ENCODE measurements at places on chromosomes 7 and 10. TPM values are rescaled to one million over a fixed set of nuclear protein-coding genes. Genes with fewer than 3 reads are reported as not detected.

The LIPM gene
- not detected for total RNA-seq

The EGFR gene
- 7.0 TPM for total RNA-seq

The PFKFB3 gene
- 1.2 TPM for total RNA-seq

The ACHE gene
- 0.18 TPM for total RNA-seq

The CNTNAP2 gene
- total RNA-seq = 0.40 TPM

The CELF2 gene
- not detected for total RNA-seq

The TMEM270 gene
- not detected for total RNA-seq

The TFPI2 gene
- 0.24 TPM for total RNA-seq

The PRLHR gene
- total RNA-seq = not detected

The VIPR2 gene
- not detected for total RNA-seq

- no peaks in the 10 kb centered on the region for H3K4me1 ChIP-seq
- H3K27me3 ChIP-seq = peaks cover 3% of the 10 kb centered on the region
- no peak overlapping the region for H3K4me3 ChIP-seq
- H3K27ac ChIP-seq = no peak overlapping the region
- no peaks in the 10 kb centered on the region for H3K36me3 ChIP-seq
Observed at GRCh38 chr10:133267829-133268228, 8.8 kb downstream of the ADAM8 start.

DNA sequence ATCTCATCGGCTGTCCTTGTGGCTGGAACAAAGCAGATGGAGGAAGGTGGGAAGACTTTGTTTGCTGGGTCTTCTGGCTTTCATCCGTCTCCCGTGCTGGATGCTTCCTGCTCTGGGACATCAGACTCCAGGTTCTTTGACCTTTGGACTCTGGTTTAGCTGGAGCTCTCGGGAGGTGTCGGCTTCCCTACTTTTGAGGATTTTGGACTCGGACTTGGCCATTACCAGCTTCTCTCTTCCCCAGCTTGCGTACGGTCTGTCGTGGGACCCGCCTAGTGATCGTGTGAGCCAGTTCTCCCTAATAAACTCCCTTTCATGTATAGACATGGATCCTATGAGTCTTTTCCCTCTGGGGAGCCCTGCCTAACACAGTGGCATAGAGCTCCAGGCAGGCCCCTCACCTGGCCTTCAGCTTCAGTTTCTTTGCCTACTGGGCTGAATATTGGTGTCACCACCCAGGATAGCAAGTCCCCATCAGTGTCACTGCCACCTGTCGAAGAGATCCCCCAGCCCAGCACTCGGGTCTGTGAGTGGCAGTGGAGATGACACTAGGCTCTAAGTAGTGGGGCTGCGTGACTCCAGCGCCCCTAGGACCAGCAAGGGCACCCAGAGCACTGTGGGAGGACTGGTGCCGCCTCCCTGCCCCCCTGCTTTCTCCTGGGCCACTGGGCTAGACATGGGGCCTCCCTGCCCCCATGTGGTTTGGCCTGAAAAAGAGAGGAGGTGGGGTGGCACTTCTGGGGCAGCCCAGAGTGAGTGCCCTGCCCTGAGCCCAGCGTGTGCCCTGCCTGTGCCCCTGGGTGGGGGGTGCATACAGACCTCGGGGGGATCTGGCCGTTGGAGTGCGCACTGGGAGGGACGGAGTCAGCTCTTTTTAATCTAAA, 135.6 kb downstream of the LHPP start:
- H3K4me1 ChIP-seq = peaks cover 22% of the 10 kb centered on the region
- no peak overlapping the region for H3K4me3 ChIP-seq
- H3K27ac ChIP-seq = no peak overlapping the region
- peak; percentile 66 for DNase-seq

GRCh38 chr7:126472825-126473224, 779.9 kb downstream of the GRM8 start:
- H3K27me3 ChIP-seq = no peaks in the 10 kb centered on the region
- H3K36me3 ChIP-seq = no peaks in the 10 kb centered on the region
- no peak for DNase-seq
- no peak overlapping the region for H3K4me3 ChIP-seq
- no peaks in the 10 kb centered on the region for H3K4me1 ChIP-seq

DNA sequence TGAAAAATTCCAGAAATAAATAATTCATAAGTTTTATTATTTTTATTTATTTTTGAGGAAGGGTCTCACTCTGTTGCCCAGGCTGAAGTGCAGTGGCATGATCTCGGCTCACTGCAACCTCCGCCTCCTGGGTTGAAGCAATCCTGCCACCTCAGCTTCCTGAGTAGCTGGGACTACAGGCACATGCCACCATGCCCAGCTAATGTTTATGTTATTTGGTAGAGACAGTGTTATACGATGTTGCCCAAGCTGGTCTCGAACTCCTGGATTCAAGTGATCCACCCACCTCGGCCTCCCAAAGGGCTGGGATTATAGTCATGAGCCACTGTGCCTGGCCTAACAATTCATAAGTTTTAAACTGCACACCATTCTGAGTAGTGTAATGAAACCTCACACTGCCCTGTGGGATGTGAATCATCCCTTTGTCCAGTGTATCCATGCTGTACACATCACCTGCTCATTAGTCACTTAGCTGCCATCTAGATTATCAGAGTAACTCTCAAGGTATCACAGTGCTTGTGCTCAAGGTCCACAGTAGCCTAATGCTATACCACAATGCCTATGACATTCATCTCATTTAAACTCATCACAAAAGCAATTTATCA, 17.9 kb downstream of the RTKN2 start:
- no peaks in the 10 kb centered on the region for H3K27me3 ChIP-seq
- H3K4me3 ChIP-seq = no peak overlapping the region
- peak; percentile 74 for DNase-seq
- H3K27ac ChIP-seq = no peak overlapping the region

- H3K27me3 ChIP-seq = no peaks in the 10 kb centered on the region
- no peak overlapping the region for H3K4me3 ChIP-seq
- H3K27ac ChIP-seq = no peak overlapping the region
- peaks cover 49% of the 10 kb centered on the region for H3K4me1 ChIP-seq
Observed at GRCh38 chr7:108094933-108095710, 35.0 kb downstream of the LAMB4 start.

DNA sequence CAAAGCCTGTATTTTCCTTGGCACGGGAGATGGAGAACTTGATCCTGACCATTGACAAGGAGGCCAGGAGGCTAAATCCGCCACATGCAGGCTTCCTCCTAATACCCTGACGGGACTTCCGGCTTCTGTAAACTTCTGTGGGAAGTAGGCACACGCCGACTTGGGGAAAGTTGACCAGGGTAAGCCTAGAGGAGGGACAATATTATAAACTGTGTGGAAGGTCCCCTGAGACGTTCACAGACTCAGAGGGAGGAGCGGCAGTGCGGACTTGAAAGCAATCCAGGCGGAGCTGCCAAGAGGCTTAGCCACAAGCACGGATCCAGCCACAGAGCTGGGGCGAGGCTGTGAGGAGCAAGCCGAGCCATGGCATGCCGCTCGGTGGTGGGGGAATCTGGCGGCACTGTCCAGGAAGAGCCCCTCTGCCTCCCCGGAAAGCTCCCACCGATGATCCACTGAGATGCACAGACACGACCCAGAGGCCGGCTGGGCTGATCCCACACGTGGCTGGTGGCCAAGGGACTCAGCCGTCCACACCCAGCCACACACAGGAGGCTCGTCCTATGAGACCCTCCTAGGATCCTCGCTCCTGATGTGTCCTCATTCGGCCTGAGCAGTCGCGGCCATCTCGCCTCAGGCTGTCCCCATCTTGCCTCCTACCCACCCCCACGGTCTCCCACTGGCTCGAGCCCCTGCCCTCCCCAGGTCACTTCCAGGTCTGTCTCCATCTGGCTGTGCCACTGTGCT, 40.0 kb upstream of the INSIG1 start:
- no peak overlapping the region for H3K27ac ChIP-seq
- H3K36me3 ChIP-seq = no peaks in the 10 kb centered on the region
- no peak overlapping the region for H3K4me3 ChIP-seq
- DNase-seq = no peak
- peaks cover 40% of the 10 kb centered on the region for H3K27me3 ChIP-seq
- no peaks in the 10 kb centered on the region for H3K4me1 ChIP-seq

- no peaks in the 10 kb centered on the region for H3K27me3 ChIP-seq
- H3K36me3 ChIP-seq = no peaks in the 10 kb centered on the region
- no peak overlapping the region for H3K27ac ChIP-seq
Observed at GRCh38 chr7:46559194-46559832, 638.2 kb upstream of the IGFBP3 start.

DNA sequence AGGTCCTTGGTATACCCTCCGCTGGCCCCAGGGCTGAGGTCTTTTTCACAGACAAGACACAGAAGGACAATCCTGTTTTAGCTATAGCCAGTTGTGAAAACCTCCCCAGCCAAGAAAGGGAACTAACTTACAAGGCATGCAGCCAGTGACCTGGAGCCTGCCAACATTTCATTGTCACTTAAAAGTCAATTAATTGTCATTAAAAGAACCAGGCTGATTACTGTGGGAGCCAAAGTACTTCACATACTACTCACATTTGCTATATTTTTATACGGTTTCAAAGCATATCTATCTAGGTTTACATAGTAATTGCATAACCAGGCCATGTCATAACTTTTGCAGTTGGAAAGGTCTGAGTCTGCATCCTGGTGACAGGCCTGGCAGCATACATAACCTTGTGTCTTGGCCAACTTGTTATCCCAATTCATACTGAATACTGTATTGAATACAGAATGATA, 31.1 kb downstream of the NRBF2 start:
- peaks cover 11% of the 10 kb centered on the region for H3K36me3 ChIP-seq
- H3K4me3 ChIP-seq = no peak overlapping the region
- H3K27me3 ChIP-seq = no peaks in the 10 kb centered on the region
- no peak overlapping the region for H3K27ac ChIP-seq

- H3K4me3 ChIP-seq = no peak overlapping the region
- H3K27ac ChIP-seq = no peak overlapping the region
- H3K36me3 ChIP-seq = no peaks in the 10 kb centered on the region
- peaks cover 4% of the 10 kb centered on the region for H3K27me3 ChIP-seq
Observed at GRCh38 chr10:97805949-97806348, 34.1 kb upstream of the SFRP5 start.

GRCh38 chr7:89607792-89608191, 546.5 kb upstream of the STEAP1 start:
- DNase-seq = no peak
- no peaks in the 10 kb centered on the region for H3K27me3 ChIP-seq
- H3K4me3 ChIP-seq = no peak overlapping the region
- no peak overlapping the region for H3K27ac ChIP-seq
- H3K4me1 ChIP-seq = no peaks in the 10 kb centered on the region

DNA sequence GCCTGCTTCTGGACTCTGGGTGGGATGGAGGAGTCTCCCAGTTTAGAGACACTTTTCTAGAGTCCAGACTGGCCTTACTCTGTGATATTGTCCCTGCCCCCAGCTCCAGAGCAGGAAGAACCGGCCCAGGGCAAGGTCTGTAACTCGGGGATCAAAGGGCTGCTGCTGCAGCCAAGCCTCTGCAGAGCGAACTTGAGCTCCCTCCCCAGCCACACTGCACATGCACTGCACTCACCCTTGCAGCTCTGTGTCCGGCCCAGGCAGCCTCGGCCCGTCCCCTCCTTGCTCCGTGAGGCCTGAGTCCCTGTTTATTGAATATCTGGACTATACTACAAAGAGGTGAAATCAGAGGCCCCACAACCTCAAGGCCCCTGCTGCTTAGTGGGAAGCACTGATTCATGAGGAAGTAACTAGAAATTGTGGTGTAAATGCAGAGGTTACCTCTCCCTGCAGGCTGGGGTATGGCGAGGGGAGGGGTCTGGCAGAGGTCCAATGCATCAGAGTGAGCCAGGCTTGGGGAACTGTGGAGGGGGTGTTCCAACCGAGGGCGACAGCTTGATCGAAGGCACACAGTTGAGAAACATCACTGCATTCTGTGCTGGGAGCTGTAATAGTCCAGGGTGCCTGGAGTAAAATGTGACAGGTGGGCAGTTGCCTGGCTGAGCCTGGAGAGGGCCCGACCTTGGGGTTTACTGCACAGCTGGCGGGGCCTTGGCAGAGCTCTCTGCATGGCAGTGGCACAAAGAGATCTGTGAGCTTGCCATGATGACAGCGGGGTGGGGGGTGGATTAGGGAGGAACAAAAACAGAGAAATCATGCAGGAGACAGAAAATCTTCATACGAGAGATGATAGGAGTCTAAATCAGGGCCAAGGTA, 49.1 kb downstream of the AOC1 start:
- peaks cover 33% of the 10 kb centered on the region for H3K27me3 ChIP-seq
- no peaks in the 10 kb centered on the region for H3K36me3 ChIP-seq
- peaks cover 18% of the 10 kb centered on the region for H3K4me1 ChIP-seq

GRCh38 chr7:8785081-8785480, 351.7 kb downstream of the NXPH1 start:
- no peak overlapping the region for H3K4me3 ChIP-seq
- no peak for DNase-seq
- H3K36me3 ChIP-seq = no peaks in the 10 kb centered on the region
- H3K4me1 ChIP-seq = no peaks in the 10 kb centered on the region
- H3K27me3 ChIP-seq = no peaks in the 10 kb centered on the region
- no peak overlapping the region for H3K27ac ChIP-seq

DNA sequence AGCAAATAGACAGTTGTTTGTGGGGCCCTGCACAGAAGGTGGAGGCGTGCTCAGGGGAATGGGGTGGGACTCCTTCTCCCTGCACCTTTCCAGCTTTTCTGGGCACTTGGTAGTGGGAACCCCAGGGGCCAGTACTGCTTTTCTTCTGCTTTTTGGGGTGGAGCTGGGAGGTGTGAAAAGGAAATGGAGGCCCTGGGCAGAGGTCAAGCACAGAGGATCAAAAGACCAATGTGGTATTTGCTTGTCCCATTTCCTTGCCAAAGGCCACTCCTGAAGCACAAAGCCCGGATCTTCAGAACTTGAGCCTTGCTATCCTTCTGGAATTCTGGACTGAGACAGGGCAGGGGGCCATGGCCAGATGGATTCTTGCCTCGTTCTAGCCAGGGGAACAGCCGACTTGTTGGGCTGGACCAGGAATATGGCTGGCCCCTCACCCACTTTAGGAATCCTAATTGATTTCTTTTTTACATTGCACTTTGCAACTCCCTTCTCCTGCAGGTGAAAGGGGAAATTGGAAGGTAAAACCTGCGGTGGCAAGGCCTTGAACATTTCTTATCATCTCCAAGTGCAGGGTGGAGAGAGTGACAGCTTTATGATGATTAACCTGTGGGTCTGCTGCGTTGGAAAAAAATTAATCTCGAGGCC, 26.5 kb downstream of the ADRA2A start:
- H3K4me1 ChIP-seq = no peaks in the 10 kb centered on the region
- no peak overlapping the region for H3K27ac ChIP-seq
- H3K27me3 ChIP-seq = 0 out of 3 replicates have a peak, but pooled peaks cover 4% of the 10 kb centered on the region
- no peaks in the 10 kb centered on the region for H3K36me3 ChIP-seq

GRCh38 chr7:28607855-28608193, 195.5 kb downstream of the CREB5 start:
- no peak overlapping the region for H3K4me3 ChIP-seq
- no peak for DNase-seq
- no peaks in the 10 kb centered on the region for H3K36me3 ChIP-seq

DNA sequence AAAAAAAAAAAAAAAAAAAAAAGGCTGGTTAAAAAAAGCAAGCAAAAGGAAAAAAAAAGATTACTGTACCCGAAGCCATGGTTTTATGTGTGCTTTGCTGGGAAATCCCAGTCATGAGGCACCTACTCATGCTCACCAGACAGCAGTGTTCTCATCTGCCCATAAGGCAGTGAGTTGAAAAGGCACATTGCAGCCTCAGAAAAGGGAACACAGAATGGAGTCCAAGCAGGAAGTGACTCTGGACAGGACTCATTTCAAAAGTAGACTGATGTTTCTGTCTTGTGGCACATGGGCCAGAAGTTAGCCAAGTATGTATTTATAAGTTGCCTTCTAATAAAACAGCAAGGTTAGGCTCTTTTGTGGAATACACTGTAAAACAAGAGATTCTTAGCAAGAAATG, 40.2 kb downstream of the PDSS1 start:
- DNase-seq = no peak
- H3K4me3 ChIP-seq = no peak overlapping the region
- H3K27me3 ChIP-seq = no peaks in the 10 kb centered on the region
- H3K36me3 ChIP-seq = peaks cover 42% of the 10 kb centered on the region
- peak overlapping the region; percentile 11 for H3K27ac ChIP-seq

All from HepG2 (cell line).